ENCODE measurements at places on chromosomes 16 and 17. TPM values are rescaled to one million over a fixed set of nuclear protein-coding genes. Genes with fewer than 3 reads are reported as not detected.

CHST6 gene
- 1.3 TPM for total RNA-seq

PDPK1 gene
- 11.8 TPM for total RNA-seq

HOXB7 gene
- not detected for total RNA-seq

FAM222B gene
- 17.6 TPM for total RNA-seq

AGRP gene
- not detected for total RNA-seq

CNTNAP4 gene
- not detected for total RNA-seq

ZNF597 gene
- total RNA-seq: 1.8 TPM

TANGO6 gene
- total RNA-seq: 9.0 TPM

CSH2 gene
- total RNA-seq: not detected

ACSM2A gene
- total RNA-seq: not detected

IRX6 gene
- total RNA-seq: not detected

Data from airway epithelial cell (primary cell).